ENCODE measurements at places on chromosomes 12 and 14.

GRCh38 chr12:128810182-128811127, 13.3 kb downstream of the SLC15A4 start:
- no peak for DNase-seq

DNA sequence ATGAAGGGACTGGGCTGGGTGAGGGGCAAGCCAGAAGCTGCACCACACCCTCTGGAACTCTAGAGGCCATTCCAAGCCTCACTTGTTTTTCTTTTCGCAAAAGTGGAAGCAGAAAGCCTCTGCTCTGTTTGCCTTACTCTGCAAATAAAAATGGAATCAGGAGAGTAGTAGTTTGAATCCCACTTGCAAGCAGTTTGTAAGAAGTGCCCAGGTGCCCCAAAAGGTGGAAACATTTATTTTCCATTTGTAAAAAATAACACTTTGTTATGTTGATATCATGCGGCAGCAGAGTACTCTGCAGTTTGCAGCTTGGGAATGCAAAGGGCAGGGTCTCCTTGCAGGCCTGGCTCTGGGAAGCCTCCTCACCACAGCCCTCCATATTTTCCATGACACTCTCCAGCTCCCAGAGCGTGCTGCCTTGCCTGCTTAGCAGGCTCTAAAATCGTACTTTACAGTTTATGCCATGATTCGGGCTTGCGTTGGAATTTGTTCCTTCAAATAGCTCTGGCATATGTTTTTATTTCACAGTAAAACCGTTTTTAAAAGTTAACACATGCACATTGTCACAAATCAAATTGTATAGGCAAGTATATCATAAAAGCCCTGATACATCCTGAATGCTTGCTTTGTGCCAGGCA, 20.0 kb downstream of the TUNAR start:
- DNase-seq = no peak

DNA sequence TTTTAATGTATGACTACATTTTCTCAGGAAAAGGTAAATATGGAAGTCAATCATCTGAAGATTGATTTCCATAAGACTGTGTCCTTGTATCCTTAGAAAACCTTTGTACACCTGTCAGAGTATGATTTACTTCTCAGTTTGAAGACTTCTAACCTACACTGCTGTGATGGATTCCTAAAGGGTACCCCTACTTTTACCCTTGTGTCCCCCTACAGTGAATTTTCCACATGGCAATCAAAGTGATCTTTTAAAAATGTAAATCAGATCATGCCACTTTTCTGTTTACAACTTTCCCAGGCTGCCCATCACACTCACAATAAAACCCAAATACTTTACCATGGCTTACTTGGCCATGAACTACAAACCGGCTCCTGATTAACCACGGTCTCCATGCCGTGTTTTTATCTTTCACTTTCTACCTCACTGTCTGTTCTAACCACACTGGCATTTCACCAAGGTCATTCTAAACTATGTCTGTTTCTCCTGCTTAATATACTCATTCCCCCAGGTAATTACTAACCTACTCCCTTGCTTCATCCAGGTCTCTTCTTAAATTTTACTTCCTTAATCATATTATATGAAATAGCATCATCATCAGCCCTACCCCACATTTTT, 8.1 kb downstream of the DNAI7 start:
- DNase-seq = no peak

GRCh38 chr12:10227648-10228047, 15.0 kb downstream of the GABARAPL1 start:
- no peak for DNase-seq

GRCh38 chr12:131218026-131218922, 264.6 kb downstream of the ADGRD1 start:
- DNase-seq = no peak

Data from activated CD4-positive, alpha-beta T cell treated with anti-CD3 and anti-CD28 coated beads, Interleukin-2, amount 50 U/mL, for 1 hour (primary cell).